ENCODE measurements at places on chromosomes 7 and 10. TPM values are rescaled to one million over a fixed set of nuclear protein-coding genes. Genes with fewer than 3 reads are reported as not detected.

Gene ZPBP
- polyA plus RNA-seq: not detected

Gene NME8
- not detected for polyA plus RNA-seq

Gene INPP5F
- 15.6 TPM for polyA plus RNA-seq

Gene DDX50
- 45.8 TPM for polyA plus RNA-seq

Gene PGAM2
- polyA plus RNA-seq: 366 TPM

Gene CLCN1
- polyA plus RNA-seq: 2.6 TPM

Gene ATG9B
- 0.73 TPM for polyA plus RNA-seq

Gene IL15RA
- 2.2 TPM for polyA plus RNA-seq

Gene PLAU
- 29.4 TPM for polyA plus RNA-seq

Gene APBB1IP
- polyA plus RNA-seq: 1.6 TPM

Gene OGDHL
- 0.66 TPM for polyA plus RNA-seq

Gene FZD8
- polyA plus RNA-seq: 21.9 TPM

Gene MKI67
- polyA plus RNA-seq: 22.0 TPM

Gene VIPR2
- polyA plus RNA-seq: 9.4 TPM

Gene SPDYE16
- polyA plus RNA-seq: 2.7 TPM

Gene AP1S1
- 17.7 TPM for polyA plus RNA-seq

Gene JAKMIP3
- 0.57 TPM for polyA plus RNA-seq

Gene EVX1
- not detected for polyA plus RNA-seq

Gene KIF11
- 11.8 TPM for polyA plus RNA-seq

Gene BAIAP2L1
- polyA plus RNA-seq: 6.8 TPM

Gene PPP1R3C
- polyA plus RNA-seq: 161 TPM

Gene TACC2
- 122 TPM for polyA plus RNA-seq

Gene GPR37
- polyA plus RNA-seq: 17.8 TPM

Gene WNT8B
- polyA plus RNA-seq: 0.10 TPM

Gene POLD2
- 75.6 TPM for polyA plus RNA-seq

Gene STOX1
- 2.5 TPM for polyA plus RNA-seq

Gene HDAC9
- 18.6 TPM for polyA plus RNA-seq

All from forelimb muscle (tissue), 1 donor.